HT1080 (cell line): ENCODE measurements at places on chromosomes 3 and 15.
A peak's percentile ranks its signal among the peaks of the same experiment; 100 is the strongest.

GRCh38 chr3:141452045-141452444, 34.8 kb upstream of the RASA2 start:
- DNase-seq, result peak; percentile 64

DNA sequence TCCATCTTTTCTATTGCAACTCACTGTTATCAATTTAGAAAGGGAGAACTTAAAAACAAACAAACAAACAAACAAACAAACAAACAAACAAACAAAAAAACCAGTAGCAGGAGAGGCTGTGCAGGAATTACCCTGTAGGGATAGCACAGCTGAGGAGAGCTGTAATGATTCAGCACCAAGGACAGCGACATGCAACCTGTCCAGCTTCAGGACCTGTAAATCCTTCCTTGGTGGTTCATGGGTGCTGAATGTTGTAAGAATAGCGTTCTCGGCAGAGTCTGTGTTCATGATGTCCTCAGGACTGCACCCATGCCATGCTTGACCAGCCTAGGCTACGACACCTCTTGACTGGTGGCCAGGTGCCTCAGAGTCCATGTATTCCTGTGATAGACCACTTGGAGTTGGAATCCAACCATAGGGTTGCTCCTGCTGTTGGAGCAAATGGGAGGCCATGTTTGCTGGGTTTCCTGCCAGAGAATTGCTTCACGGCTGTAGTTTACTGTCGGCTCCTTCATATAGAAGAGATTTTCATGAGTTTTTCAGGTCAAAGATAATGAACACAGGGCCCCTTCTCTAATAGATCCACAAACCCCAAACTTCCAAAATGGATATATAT, 65.9 kb downstream of the CACNA2D3 start:
- peak; percentile 19 for DNase-seq

DNA sequence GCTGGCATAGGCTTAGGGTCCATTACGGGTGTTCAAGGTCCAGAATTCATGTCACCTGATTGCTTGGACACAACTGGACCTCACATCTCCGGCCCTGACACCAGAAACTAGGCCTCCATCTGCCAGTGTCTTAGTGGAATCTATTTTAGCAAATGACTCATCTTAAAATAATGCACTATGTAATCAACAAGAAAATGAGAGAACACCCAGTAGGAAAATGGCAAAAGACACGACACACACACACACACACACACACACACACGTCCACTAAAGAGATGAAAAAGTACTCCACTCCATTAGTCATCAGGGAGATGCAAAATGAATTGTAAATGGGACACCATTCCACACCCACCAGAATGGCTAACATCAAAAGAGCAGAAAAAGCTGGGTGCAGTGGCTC, 11.2 kb downstream of the APBA2 start:
- peak; percentile 94 for DNase-seq

DNA sequence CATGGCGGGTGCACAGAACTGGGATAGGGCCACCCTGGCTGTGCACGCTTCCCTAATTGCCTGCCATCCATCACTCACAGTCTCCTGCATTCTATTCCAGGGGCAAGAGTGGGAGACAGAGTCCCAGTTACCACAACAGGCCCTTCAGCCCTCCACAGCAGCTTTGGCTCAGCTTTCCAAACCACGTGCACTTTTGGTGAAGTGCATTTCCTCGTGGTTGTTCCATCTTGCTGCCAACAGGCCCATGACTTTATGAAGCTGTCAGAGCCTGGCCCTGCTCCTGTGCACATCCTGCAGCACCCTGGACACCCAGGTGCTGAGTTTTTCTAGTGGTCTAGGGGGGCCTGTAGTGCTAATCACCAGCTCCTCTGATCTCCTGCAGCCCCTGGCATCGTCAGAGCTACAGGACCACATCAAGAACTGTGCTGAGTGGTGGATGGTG, 110.2 kb downstream of the ADCY5 start:
- DNase-seq, result no peak

DNA sequence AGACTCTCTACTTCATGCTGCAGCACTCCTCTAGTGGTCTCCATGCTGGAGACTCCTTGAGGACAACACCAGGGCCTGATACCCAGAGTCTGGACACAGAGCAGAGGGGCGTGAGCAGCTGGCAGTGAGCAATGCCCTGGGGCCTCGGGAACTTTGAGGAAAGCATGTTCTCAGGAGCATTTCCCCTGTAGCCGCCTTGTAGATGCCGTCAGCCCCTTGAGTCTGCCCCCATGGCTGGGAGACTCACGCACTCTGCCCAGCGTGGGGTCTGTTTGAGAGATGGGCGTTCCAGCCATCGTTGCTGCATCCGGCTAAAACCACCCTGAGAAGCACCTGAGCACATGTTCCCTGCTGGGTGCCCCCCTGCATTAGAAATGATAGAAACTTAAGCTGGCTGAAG, 56.8 kb downstream of the PLXNA1 start:
- DNase-seq, result no peak

DNA sequence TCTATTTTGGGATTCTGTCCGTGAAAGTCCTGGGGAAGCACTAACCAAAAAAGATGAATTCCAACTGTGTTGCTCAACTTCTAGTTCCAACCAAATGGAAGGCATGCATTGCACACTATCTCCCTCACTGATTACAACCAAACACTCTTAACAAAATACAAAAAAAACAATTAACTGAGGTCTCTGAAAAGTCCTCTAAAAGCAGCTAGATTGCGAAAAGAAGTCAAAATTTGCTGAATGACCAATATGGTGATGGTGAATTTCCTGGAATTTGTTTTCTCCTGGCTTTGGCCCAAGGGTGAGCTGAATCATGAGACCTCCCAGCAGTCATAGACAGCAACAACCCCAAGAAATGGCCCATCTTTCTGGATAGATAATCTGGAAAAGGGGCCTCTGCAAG, 28.3 kb downstream of the CYP19A1 start:
- DNase-seq, result no peak

DNA sequence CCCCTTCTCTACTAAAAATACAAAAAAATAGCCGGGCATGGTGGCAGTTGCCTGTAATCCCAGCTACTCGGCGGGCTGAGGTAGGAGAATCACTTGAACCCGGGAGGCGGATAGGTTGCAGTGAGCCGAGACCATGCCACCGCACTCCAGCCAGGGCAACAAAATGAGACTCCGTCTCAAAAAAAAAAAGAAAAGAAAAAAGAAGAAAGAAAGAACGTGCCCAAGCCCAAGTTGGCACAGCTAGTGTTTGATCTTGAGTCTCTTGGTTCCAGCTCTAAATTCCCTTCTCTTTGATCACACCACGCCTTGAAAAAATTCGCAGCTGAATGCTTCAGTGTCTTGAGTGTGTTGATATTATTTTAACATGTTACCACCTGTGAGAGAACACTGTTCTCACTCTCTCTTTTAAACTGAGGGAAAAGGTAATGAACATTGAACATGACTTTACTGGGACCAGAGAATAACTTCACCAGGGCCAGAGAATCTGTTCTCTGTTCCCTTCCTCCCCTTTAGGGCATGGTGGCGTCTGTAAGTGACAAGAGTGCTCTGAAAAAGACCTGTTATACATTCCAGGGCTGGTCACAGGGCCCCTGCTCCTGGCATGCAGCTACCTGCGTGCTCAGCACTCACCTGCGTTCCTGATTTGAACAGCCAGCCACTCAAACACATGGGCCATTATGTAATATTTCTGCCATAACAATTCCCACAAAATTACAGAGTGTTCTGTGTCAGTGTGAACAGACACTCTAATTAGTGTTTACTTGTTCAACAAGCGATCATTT, 19.0 kb downstream of the SLCO3A1 start:
- no peak for DNase-seq

GRCh38 chr15:83099290-83099689, 8.2 kb upstream of the TM6SF1 start:
- DNase-seq, result no peak

- DNase-seq, result no peak
These were observed 9.2 kb downstream of the CKMT1A start for GRCh38 chr15:43702701-43703424.

GRCh38 chr15:88072598-88073390, 183.7 kb downstream of the NTRK3 start:
- DNase-seq, result no peak

DNA sequence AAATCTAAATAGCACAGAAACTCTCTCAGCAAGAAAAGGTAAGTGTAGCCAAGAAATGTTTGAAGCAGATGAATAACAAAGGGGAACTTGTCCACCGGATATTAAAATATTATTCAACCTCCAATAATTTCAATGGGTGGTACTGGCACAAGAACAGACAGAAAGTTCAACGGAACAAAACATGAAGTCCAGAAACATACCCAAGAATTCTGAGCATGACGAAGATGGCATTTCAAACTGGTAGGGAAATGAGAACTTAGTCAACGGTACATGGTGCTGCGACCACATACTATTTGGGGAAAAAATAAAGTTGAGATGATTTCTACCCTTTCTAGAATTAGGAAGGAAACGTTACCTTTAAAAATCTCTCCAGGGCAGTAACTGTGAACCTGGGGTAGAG, 5.5 kb downstream of the CHSY1 start:
- DNase-seq, result no peak

DNA sequence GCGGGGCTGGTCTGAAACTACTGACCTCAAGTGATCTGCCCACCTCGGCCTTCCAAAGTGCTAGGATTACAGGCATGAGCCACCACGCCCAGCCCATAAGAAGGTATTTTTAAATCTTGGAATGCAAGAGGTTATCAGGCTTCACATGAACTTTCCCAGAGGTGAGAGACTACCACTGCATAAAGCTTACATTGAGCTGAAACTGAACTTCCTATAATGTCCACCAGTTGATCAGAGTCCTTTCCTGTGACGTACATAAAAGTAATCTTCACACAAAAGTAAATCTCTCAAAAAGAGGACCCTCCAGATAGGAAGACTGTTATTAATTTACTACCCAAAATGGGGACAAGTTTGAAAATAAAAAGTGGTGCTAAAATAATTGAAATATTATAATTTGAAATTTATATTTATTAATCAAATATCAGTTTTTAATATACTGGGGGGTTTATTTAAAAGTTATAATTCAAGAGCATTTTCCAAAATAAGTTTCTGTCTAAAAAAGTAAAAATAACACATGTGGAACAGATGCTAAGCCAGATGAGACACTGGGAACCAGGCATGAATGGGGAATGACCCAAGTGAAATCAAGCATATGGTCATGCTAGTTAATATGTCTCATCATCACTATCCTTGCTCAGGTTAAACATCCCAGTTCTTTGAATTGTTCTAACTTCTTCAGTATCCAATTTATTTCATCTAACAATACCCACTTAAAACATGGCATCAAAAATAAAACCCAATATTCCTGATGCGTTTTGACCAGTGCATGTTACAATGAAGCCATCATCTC, 269.9 kb upstream of the UBE2E2 start:
- DNase-seq, result no peak

DNA sequence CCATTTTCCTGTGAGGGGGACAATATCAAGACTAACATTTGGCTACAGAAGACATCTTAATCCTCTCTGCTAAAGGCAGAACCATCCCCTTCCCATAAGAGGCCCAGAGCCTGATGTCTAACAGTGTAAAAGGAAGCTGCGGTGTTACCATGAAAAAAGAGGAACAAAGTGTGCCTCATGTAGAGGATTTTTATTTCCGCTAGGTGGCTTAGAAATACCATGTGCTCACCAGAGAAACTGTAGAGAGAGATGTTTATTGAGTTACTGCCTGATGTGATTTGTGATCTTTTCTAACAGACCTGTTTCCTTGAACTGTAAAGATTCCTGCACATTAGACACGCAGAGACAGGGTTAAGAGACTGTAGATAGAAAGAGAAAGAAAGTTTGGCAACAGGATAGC, 22.0 kb downstream of the OR5H15 start:
- peak; percentile 10 for DNase-seq

DNA sequence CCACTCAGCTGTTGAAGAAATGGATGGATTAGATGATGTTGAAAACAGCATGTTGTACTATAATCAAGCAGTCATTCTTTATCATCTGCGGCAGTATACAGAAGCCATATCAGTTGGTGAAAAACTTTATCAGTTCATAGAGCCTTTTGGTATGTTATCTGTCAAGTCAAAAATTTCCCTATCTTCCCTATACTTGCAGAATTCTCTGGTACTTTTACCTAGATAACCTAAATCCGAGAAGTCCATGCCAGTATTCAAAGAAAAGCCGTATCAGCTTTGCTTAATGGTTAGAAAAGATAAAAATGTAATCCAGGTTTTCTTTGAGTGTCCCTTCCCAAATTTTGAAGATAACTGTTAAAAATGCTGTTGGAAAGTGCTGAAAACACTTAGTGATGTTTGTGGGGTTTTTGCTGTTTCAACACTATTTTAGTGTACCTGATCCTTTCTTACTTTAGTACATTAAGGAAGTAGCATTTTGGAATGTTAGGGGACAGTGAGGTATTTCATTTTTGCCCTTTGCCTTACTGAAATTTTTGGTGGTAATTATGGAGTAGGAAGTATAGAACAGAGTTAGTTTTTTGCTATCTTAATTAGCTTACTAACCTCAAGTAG, 23.8 kb downstream of the CNOT10 start:
- no peak for DNase-seq
